AG08395 (cell line): ENCODE measurements at places on chromosomes 11 and 22.
A peak's percentile ranks its signal among the peaks of the same experiment; 100 is the strongest.

DNA sequence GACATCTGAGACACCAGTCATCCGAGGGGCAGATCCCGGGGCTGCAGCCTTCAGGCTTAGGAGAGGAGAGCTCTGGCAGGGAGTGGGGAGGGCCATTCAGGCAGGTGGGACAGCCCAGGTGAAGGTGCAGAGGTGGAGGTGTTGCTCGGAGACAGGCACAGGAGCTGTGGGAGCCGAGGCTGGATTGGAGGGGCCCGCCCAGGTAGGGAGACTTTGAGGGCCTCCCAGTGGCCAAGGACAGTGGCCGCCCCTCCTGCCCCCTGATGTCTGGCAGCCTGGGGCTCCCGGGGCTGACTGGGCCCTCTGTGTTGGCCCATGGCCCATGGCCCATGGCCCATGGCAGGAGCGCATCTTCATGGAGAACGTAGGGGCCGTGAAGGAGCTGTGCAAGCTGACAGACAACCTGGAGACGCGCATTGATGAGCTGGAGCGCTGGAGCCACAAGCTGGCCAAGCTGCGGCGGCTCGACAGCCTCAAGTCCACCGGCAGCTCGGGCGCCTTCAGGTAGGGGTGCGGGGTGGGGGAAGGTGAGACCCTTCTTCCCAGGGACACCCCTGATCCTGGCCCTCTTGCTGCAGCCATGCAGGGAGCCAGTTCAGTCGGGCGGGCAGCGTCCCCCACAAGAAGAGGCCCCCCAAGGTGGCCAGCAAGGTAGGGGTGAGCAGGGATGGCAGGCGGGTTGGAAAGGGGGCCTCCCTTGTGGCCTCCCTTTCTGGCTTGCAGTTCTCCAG lies 13.3 kb downstream of the TMEM258 start:
- no peak for DNase-seq

DNA sequence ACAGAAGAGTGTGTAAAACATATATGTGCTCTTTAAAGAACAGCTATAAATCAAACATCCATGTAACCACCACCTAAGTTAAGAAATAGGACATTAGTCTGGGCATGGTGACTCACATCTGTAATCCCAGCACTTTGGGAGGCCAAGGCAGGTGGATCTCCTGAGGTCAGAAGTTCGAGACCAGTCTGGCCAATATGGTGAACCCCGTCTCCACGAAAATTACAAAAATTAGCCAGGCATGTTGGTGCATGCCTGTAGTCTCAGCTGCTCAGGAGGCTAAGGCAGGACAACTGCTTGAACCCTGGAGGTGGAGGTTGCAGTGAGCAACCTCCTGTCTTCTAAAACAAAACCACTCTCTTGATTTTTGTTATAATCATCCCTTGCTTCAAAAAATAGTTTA lies 103.3 kb downstream of the LRRC32 start:
- no peak for DNase-seq

DNA sequence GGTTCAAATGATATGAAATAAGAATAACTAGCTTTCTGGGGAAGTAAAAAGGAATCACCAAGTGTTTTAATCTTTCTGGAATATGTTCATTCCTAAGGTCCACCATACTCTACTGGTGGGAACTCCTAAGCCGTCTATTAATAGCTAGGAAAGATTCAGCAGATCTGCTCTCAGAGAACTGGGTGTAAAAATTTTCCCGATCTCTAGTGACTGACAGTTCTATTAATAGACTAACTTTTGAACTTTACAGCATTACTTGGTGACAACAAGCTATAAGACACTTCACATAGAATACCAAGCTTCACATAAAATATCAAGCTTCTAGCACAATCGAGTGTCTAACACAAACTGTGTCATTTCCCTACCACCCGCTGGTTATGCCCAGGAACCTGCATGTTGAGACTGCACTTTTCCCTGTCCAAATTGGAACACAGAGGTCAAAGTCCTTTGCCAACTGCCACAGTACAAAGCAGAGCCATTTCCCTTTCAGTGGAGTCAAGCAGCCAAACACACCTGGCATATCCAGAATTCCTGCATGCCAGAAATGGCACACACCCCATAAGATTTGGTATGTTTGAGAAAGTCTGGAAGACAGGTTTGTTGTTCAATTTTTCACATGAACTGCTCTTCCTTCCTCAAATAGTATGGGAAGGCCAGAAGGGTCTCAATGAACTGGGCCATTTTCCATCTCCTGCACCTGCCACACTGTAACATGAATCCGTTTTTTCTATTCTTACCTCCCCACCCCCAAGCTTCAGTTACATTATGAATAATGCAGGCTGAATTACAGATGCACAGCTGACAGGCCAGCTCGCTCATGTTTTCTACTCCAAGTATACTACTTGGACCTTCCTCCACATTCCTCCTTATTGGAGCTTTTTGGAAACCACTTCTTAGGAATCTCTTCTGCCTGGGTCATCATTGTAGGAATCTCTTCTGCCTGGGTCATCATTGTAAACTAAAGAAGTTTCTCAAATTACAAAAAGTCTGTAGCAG lies 3.7 kb downstream of the OSBP start:
- DNase-seq, result peak; percentile 7

- DNase-seq, result no peak
Measured at GRCh38 chr11:3873712-3874349, 18.4 kb downstream of the STIM1 start.

DNA sequence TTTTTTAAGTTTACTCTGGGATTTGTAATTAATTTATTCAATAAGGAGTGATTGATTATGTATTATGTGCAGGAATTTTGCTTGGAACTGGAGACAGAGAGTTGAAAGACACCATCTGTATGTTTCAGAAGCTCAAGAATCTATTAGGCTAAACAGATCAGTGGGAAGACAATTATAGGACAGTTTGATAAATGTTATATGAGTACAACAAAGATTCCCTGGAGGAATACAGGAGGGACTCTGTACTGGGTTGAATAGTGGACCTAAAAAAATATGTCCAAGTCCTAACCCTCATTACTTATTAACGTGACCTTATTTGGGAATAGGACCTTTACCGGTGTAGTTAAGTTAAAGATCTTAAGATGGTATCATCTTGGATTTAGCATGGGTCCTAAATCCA lies 681.2 kb downstream of the NELL1 start:
- no peak for DNase-seq

DNA sequence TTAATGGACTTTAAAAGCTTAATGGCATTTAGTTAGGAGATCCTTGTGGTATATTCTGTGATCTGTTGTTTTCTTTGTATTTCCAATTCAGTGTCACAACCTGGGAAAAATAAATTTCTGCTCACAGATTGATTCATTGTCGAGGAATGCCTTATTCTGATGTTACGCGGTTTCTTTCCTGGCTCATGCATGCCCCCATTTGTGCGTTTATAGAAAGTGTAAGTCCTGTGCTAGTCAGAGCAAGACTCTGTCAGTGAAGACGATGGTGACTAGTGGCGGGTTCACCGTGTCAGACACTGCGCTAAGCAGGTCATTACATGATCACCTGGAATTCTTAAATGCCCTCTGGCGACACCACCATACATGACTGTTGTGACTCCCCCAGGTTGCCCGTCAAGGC lies 169.4 kb downstream of the TBC1D22A start:
- no peak for DNase-seq

DNA sequence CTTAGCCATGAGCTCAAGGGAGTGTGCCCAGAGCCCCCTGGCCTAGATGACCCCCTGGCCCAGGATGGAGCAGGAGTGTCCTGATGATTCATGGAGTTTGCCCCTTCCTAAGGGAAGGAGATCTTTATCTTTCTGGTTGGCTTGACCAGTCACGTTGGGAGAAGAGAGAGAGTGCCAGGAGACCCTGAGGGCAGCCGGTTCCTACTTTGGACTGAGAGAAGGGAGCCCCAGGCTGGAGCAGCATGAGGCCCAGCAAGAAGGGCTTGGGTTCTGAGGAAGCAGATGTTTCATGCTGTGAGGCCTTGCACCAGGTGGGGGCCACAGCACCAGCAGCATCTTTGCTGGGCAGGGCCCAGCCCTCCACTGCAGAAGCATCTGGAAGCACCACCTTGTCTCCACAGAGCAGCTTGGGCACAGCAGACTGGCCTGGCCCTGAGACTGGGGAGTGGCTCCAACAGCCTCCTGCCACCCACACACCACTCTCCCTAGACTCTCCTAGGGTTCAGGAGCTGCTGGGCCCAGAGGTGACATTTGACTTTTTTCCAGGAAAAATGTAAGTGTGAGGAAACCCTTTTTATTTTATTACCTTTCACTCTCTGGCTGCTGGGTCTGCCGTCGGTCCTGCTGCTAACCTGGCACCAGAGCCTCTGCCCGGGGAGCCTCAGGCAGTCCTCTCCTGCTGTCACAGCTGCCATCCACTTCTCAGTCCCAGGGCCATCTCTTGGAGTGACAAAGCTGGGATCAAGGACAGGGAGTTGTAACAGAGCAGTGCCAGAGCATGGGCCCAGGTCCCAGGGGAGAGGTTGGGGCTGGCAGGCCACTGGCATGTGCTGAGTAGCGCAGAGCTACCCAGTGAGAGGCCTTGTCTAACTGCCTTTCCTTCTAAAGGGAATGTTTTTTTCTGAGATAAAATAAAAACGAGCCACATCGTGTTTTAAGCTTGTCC lies 14.3 kb downstream of the ADORA2A start:
- DNase-seq, result no peak
